ENCODE measurements at places on chromosomes 4 and X.

DNA sequence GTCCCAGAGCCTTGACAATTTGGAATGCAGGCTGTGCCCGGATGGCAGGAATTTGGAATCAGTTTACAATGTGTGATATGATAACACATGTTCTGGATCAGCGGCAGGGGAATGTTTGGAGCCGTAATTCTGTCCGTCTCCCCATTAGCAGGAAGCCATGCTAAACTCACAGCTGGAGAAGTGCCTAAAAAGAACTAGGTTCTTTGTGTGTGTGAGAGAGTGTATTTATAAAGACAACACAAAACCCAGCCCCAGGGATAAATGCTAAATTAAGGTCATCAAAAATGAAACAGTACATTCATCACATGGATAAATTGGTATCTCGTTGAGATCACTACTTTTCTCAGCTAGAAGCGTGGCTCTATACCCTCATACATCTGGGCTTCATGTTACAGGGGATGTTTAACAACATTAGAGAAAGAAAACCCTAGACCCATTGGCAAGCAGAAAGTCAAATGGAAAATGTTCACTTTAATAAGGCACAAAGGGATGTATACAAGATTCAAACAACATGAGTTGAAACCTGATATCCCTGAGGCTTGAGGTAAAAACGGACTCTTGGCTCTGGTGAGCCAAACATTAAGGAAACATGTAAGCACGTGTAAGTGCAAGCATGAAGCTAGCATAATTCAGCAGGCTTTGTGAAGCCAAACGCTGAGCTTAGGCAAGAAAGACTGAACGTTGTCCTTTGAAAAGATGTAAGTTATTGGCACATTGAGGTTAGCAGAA is 18.0 kb upstream of the TMEM131L start:
- no peak for DNase-seq

- no peak for DNase-seq
Observed at GRCh38 chrX:10381193-10381592, 224.4 kb downstream of the CLCN4 start.

DNA sequence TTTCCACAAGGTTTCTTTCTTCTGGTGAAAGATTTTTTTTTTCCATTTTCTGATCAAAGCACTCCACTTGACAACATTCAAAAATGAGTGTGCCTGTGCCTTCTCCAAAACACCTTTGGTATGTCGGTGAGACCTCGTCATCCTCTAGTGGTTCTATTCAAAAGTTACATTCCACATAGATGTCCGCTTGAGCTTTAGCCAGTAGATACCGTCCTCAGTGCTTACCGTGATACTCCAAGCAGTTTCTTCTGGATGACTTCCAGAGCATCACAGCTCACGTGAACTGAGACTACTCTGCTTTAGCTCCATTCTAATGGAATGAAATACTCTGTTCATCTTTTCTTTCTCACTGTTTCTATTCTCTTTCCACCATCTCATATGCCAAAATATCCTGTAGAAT is 38.2 kb upstream of the VEGFC start:
- DNase-seq, result no peak

GRCh38 chr4:110977554-110977953 is 354.7 kb upstream of the PITX2 start:
- no peak for DNase-seq

DNA sequence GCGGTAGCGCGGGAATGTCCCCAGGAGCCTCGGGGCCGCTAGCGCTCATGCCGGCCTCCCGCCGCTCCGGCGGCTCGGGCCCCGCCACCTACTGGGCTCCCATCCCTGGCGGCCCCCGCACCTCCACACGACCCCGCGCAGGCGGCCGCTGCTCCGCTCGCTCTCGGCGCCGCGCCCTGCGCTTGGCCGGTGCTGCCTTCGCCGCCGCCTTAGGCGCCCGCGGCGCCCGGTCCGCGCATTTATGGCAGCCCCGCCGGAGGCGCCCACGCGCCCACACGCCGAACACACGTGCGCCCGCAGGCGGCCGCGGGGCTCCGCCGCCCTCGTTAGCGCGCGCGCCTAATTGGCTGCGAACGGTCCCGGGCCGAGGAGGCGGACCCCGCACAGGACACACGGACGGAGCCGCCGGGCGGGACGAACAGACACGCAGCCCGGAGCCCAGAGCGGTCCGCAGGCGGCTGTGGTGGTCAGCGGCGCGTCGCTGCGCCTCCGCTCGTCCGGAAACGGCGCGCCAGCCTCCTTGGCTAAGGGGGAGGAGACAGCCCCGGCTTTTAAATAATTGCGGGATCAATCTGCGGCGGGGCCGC is at the start of gene NKX1-1:
NKX1-1 (minus strand) TSS at position 49 of the 587 bp plus-strand sequence; CDS start at position 49, 0 bp downstream.
- no peak for DNase-seq

DNA sequence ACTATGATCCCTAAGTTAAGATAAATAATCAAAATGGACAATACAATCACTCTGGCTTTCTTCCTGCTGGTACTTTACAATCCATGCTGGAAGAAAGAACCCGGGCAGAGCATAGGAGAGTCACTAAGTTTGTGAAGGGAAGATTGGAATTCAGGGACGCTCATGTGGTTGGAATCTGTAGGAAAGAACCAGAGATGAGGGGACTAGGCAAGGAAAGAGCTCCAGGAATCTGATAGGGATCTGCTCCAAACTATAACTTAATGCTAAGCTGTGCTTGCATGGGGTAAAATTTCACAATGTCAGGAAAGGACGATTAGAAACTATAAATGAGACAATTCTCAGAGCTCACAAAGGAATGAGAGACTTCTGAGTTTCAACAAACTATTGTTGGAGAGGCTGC is 167.5 kb downstream of the ADGRA3 start:
- no peak for DNase-seq

DNA sequence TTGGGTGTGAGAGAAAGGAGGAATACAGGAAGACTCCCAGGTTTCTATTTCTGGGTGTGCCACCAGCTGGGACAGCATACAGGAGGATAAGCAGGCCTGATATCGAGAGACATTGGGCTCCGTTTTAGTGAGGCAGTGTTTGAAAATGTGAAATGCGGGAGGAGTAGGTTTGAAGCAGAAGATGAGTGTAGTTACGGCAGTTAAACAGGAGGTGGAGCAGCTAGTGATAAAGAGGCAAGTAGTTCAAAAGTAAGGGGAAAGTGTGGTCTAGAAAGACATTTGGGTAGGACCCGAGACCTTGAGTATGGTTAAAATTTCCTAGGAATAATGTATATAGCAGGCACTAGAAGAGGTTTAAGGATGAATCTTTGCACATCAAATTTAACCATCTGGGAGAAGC is 42.4 kb downstream of the DCUN1D4 start:
- DNase-seq, result no peak

DNA sequence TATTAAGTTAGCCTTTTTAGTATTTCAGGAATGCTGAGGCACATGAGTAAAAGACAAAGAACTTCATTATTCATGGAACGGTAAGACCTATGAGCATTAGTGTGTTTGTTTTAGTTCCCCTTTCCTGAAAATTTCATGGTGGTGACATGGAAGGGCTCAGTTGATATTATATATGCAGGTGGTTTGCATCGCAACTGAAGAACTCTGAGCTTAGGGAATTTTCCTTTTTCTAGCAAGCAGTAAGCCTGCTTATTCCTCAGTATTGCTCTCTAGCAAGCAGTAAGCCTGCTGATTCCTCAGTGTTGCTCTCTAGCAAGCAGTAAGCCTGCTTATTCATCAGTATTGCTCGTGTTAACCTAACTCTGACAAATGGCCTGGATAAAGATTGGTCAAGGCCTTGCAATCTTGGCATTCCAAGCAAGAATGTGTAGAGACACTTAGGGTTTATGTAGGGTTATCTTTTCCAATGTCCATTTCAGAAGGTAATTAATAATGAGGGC is 37.7 kb upstream of the MAGEB18 start:
- no peak for DNase-seq

GRCh38 chr4:5004496-5004895 is 14.8 kb downstream of the CYTL1 start:
- no peak for DNase-seq

DNA sequence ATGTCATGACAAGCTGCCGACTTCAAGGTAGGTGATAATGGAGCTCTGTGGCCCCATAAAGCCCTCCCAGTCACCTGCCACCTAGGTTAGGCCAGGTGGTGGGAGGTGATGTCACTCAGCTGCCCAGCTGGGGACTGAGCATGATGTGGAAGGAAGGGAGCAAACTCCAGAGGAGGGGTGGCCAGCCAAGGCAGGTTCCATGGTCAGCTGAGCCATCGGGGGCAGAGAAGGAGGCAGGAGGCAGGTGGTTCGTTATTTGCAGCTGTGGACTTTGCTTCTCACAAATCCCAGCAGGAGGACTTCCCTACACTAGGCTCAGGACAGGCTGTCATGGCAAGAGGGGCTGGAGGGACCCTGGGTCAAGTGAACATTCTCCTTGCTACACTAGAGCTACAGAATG is 2.1 kb downstream of the CCDC120 start:
- DNase-seq, result no peak

- DNase-seq, result no peak
Observed at GRCh38 chr4:154329268-154329868, 162.2 kb downstream of the DCHS2 start.

GRCh38 chr4:100842856-100843255 is 325.0 kb upstream of the EMCN start:
- no peak for DNase-seq

- no peak for DNase-seq
Observed at GRCh38 chr4:150641612-150642011, 59.7 kb downstream of the MAB21L2 start.

DNA sequence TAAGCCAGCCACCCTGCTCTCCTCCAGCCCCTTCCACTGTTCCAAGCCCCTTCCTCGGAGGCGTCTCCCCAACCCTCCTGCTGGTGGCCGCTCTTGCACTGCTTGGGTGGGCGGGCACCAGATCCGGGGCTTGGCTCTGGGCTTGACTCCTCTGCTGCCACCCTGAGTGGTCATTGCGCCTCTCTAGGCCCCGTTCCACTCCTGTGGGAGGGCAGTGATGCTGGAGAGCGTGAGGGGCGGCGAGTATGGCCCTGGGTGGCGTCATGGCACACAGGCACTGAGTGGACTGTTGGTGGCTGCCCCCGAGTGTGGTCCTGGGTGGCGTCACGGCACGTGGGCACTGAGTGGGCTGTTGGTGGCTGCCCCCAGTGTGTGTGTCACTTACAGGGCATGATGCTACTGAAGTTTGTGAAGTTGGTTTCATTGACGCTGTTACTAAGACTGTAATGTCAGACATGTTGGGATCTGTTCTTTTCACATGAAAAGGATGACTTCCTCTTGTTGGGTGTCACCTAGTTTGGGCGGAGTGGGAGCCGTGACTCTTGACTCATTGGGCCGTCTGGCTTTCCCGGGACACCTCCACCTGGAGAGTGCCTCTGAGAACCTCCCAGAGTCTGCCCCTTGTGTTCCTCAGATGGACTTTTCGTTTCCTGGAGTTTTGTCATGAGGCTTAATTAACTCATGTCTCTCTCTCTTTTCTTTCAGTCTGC is 55.9 kb upstream of the HGFAC start:
- no peak for DNase-seq

- DNase-seq, result no peak
Observed at GRCh38 chr4:16582526-16582925, 315.9 kb downstream of the LDB2 start.

- DNase-seq, result no peak
Observed at GRCh38 chr4:67809502-67809901, 55.3 kb upstream of the GNRHR start.

GRCh38 chr4:17273047-17273446 is 238.8 kb downstream of the QDPR start:
- no peak for DNase-seq

DNA sequence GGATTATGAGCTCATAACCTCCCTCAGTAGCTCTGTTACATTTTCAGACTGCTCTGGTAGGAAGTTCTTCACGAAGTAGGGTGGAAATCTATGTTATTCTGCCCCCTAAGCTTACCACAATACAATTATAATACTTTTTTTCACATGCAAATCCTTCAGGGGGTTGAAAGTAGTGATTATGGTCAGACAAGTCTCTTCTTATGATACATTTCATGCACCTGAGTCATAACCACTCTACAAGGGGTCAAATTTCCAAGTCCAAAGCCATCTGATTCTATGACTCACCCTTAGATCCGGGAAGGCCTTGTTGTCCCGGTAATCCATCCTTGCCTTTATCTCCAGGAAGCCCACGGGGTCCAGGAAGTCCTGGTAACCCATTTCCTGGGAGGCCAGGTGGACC is 95.2 kb downstream of the ATG4A start:
- no peak for DNase-seq

DNA sequence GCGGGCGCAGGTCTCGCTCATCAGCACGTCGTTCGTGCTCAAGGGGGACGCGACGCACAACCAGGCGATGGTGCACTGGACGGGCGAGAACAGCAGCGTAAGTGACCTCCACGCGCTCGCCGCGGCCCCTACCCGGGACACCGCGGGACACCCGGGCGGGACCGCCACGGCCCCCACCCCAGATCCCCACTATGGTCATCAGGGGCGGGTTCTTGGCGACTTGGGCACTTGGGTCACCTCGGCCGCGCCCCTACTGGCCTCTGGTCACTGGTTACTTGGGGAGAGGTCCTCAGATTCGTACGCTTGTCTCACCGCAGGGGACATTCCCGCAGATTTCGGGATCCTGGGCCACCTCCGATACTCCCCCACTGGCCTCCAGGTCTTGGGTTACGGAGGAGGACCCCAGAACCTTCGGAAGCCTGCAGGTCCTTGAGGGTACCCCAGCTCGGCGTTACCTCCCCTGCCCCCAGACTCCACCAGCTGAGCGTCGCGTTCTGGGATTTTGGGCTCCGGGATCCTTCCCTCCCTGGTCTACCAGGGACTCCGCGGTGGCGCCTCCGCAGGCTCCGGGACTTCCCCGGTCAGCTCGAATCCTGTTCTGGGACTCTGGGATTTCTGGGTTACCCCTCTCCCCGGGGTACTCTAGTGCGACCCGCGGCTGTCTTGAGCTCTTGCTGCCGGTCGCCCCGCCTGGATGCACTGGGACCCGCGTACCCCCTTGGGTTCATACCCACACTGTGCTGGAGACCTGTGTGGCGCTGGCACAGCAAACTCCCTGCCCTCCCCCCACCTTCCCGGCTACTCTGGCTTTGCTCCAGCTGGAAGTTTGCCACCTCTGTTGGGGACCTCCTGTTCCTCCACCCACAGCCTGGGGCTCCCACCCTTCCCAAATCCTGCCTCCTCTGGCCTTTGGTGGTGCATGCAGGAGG is 956 bp downstream of the SORCS2 start:
- peak; percentile 13 for DNase-seq

DNA sequence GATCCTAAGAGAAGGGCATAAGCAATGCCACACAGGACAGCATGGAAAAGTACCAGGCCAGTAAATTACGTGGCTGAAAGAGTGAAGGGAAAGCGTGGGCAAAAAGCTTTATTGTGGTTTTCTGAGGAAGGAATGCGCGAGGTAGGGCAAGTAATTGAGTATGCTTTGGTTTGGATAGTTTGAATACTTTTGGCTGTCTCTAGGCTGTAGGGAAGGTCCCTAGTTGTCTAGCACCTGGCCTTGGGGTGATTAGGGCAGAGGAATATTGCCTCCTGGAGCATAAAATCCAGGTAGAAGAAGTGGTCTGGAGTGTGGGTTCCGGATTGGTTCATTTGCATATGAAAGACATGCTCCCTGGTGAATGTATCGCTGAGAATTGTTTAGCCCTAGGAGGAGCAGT is 46.4 kb upstream of the NALF2 start:
- no peak for DNase-seq

DNA sequence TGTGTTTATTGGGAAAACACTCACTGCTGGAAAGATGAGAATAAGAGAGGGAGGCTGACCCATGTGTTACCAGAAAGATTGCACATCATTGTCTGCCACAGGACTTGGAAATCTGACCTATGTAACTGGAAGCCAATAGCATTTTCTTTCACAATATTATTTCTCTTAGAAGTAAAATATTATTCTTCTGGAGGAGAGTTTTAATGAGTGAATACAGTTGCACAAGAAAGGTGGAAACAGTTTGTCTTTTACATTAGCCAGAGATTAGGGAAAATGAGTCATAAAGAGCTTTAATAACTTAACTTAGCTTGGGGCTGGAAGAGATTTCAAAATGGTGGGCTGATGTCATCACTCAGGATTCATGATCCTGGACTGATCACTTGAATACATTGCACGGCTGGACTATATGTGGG is 31.5 kb upstream of the LNX1 start:
- DNase-seq, result no peak

All from D721Med (cell line).